ENCODE measurements at places on chromosomes 12 and 14.

DNA sequence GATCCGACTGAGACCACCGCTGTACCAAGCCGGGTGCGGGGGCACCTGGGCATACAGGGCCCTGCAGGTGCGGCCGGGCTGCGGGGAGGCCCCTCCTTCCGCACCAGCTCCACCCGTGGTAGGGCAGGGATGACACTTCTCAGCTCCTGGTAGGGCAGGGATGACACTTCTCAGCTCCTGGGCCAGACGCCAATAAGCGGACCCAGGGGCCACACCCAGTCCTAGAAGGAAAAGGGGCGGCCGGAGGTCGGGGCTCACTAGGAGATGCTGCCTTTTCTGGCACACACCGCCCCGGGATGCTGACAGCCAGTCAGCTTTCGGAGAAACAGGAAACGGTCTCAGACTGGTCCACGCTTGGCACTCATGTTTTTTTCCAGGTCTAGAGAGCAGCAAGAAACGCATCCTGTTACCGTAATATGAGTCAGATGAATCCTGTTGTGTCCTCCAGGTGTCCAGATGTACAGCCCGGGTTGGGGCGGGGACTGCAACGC is 34.8 kb downstream of the NFKBIA start:
- no peak for ATAC-seq

- ATAC-seq, result no peak
Measured at GRCh38 chr14:92651758-92652406, 96.5 kb downstream of the LGMN start.

- ATAC-seq, result no peak
Measured at GRCh38 chr14:56617084-56617483, 37.5 kb downstream of the TMEM260 start.

- no peak for ATAC-seq
Measured at GRCh38 chr12:18919871-18920511, 182.1 kb downstream of the CAPZA3 start.

DNA sequence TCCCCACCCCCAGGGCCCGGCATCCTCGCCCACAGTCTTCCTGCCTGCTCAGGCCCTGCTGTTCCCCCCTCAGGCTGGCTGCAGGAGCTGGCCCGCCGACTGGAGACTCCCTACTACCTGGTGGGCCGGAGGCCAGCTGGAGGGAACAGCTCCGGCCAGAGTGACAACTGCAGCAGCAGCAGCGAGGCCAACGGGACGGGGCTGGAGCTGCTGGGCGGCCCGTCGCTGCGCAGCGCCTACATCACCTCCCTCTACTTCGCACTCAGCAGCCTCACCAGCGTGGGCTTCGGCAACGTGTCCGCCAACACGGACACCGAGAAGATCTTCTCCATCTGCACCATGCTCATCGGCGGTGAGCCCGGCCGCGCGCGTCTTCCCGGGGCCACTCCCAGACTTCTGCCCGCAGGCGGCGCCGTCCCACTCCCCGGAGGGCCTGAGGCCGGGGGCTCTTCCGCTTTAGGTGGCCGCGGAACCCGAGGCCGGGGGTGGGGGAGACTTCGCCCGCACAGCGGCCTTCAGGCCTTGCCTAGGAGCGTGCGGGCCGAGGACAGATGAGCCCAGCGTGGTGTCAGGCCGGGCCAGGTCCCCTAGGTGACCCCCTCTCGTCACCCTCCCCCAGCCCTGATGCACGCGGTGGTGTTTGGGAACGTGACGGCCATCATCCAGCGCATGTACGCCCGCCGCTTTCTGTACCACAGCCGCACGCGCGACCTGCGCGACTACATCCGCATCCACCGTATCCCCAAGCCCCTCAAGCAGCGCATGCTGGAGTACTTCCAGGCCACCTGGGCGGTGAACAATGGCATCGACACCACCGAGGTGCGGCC is 10.2 kb downstream of the KCNH3 start:
- peak; percentile 46 for ATAC-seq

DNA sequence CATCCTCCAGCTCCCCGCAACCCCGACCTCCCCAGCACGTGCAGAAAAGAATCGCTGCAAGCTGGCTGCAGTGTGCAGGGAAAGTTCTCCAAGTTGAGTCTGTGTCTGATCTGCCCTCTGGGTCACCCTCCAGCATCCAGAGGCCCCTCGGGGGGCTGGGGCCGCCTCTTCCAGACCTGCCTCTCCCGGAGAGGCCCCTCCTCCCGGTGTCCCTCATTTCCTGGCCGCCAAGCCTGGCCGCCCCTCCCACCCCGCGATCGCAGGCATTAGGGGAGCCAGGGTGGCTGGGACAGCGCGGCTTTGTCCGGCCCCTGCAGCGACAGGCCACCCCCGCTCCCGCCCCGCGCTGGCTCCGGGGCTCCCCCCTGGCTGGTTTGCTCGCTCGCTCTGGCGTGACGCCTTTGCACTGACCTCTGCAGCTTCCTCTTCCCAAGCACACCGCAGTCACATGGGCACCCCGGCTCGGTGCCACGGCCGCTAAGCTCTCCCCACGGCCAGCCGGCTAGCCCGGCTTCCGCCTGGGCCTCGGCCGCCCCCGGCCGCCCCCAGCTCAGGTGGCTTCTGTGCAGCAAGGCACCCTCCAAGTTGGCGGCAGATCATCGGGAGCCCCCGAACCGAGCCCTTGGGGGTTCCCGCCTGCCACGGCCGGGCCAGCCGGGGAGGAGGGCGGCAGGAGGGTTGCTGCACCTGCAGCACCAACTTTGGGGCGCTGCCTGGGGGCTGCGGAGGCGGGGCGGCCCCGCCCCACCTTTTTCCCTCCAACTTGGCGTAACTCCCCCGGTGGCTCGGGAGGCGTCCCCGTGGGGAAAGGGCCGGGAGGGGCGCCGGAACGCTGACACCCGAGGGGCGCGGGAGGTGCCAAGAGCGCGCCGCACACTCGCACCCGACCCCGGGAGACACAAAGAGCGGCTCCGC is 43.7 kb downstream of the KDM2B start:
- peak; percentile 82 for ATAC-seq

- ATAC-seq, result no peak
Measured at GRCh38 chr14:75453817-75454434, 26.1 kb downstream of the JDP2 start.

Measured in gastroesophageal sphincter (tissue), 4 donors.